ENCODE measurements at places on chromosomes 5 and 9.

GRCh38 chr9:20621471-20622329, 599 bp downstream of the MLLT3 start:
- DNase-seq = peak; percentile 66

DNA sequence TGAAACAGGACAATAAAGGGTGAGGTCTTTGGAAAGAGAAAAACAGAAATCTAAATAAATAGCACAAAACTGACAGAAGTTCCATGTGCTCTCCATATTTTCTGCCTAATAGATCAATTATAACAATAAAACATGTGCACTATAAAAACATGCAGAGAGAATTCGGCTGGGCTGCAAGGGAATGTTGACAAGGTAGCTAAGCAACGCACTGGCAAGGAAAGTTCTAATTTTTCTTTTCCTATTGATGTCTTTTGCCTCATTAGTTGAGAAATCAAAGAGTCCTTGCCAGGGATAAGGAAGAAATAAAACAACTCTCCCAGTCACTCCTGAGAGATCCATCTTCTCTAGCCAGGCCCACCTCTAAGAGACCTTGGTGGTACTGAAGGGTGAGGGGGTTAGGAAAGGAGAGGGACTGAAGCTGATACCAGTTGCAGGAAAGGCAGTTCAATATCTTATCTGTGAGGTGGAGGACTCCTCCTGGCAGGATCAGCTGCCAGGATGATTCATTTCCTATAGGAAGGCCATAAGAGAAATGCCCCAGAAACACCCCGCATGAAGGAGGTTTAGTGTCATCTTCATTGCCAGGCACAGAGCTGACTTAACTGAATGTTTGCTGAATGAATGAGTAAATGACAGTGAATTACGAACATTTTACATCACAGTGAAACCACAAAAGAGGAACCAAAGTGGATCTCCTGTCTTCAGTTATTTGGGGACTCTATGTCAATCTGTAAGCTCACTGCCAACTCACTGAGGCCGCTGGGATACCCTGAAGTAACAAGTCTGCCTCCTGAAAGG, 63.7 kb upstream of the IFNK start:
- no peak for DNase-seq

GRCh38 chr9:72526901-72527800, 5.7 kb downstream of the TMC1 start:
- peak; percentile 69 for DNase-seq

- no peak for DNase-seq
These were observed 281.9 kb downstream of the NSG2 start for GRCh38 chr5:174327317-174327864.

DNA sequence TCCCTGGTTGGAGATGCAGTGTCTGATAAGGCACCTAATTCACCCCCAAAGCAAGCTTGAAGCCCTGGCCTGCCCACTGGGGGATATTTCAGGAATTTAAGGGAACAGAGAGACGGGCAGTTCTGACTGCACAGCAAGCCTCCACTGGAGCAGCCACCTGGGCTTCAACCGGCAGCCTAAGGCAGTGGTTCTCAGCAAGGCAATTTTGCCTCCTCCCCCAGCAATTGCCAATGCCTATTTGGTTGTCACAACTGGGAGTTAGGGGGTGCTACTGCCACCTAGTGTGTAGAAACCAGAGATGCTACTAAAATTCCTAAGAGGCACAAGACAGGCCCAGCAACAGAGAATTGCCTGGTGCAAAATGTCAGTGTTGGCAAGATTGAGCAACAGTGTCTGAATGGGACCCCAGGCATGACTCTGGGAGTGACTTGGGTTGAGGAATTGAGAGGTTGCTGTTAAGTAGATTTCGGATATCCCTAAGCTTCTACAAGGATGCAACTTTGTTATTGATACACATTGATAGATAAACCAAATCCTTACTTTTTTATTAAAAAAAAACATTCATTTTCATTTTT, 58.7 kb upstream of the CTSL start:
- DNase-seq = no peak

- DNase-seq = no peak
These were observed 56.3 kb downstream of the FNIP1 start for GRCh38 chr5:131740477-131740876.

DNA sequence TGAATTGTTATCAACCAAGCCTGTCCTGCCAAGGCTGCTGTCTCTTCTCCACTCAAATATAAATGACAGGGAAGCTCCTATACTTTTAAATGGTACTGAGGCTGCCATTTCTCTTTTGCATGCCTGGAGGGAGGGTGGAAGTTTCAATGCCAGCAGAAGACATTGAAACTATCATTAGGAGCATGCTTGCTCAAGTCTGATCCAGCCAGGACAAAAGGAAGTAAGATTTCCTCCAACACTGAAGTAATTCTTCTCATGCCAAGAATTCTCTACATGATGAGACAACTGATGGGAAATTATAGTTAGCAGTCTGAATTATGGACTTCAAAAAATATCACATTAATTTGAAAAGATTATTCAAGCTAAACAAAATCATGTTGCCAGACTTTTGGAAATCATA, 5.4 kb downstream of the SPINK6 start:
- DNase-seq = no peak

GRCh38 chr5:171413153-171413910, 6.1 kb upstream of the FGF18 start:
- DNase-seq = no peak

DNA sequence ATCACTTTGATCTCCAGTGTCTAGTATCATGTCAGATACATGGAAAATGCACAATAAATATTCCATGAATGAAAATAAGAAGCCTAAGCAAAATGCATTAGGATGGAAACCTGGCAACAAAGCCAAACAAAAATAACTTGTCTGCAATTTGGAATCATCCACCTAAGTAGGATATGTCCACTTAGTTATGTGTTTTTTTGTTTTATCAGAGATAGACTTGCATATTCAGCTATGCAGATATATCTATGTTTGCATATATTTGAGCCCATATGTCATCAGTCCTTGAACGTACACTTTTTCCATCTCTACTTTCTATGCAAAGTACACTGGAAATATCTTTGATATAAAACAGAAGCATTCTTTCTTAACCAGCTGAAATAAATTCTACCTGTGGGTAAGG, 707.1 kb downstream of the EFNA5 start:
- DNase-seq = no peak

DNA sequence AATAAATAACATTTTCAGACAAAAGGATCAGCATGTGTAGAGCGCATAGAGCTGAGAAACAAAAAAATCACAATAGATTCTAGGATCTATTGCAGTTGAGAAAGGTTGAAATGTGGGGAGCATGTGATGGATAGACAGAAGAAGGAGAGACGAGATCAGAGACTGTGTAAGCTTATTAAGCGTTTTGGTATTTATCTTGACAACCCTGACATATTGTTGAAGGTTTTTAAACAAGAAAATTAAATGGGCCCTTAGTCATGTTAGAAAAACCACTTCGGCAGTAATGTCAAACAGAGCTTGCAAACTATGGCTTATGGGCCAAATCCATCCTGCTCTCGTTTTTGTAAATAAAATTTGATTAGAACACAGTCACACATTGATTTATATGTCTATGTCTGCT, 200.5 kb upstream of the KLF4 start:
- no peak for DNase-seq

DNA sequence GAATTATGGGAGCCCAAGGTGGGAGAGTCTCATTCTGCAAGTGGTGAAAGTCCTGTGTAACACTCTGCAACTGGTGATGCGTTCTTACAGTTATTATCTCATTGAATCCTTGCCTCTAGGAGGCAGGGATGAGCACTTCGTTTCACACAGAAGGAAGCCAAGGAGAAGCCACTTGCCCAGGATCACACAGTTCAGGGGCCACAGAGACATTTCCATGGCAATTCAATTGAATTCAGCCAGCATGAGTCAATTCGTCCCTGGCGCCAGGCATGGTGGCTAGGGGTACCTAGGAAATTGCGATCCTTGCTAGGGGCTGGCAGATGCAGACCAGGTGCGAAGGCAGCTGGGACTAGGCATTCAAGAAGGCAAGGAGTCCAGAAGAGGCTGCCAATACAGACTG, 26.2 kb downstream of the LHX2 start:
- DNase-seq = no peak

GRCh38 chr9:127117801-127118200, 4.6 kb downstream of the ANGPTL2 start:
- no peak for DNase-seq

- DNase-seq = no peak
These were observed 1129.2 kb downstream of the DTWD2 start for GRCh38 chr5:117859176-117859575.

DNA sequence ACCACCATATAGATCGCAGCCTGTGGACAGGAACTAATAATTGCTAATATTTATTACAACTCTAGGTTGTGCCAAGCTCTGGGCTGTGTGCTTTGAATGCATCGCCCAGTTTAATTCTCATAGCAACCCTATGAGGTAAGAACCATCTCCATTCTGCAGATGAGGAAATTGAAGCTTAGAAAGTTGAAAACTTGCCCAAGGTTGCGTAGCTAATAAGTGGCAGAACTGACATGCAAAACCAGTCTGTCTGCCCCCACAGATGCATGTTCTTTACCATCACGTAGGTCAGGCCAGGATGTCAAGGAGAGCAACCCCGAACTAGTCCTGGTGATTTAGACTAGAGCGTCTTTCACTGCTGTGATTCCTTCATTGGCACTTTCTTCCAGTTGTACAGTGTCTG, 15.6 kb downstream of the WWC1 start:
- DNase-seq = no peak

DNA sequence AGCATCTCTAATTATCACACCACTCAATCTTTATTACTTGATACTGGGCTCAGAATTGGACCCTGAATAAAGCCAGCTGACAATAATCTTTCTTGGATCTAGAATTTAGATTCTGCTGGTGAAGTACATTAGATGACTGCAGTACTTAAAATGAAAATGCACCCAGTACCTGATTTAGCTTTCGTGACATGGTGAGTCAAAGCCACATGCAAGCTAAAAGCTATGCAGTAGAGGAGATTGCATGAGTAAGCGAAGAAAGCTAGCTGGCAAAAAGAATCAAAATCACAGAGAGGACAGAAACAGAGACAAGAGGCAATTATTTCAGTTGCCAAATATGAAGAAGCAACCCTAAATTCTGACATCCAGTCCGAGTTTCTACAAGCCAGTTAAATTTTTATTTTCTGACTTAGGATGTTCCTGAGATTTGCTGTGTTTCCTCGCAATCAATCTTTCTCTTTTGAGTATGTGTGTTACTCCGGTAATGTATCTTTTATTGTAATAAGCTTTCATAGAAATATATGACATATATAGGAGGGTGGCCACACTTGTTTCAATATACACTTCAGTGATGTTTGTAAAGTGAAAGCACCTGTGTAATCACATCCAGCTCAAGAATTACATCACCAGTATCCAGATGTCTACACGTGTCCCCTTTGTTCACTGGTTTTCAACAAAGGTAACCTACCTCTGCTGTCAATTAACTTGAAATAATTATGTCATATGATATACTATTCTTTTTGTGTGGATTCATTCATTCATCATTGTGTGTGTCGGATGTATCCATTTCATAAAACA, 101.7 kb downstream of the CDH18 start:
- no peak for DNase-seq

DNA sequence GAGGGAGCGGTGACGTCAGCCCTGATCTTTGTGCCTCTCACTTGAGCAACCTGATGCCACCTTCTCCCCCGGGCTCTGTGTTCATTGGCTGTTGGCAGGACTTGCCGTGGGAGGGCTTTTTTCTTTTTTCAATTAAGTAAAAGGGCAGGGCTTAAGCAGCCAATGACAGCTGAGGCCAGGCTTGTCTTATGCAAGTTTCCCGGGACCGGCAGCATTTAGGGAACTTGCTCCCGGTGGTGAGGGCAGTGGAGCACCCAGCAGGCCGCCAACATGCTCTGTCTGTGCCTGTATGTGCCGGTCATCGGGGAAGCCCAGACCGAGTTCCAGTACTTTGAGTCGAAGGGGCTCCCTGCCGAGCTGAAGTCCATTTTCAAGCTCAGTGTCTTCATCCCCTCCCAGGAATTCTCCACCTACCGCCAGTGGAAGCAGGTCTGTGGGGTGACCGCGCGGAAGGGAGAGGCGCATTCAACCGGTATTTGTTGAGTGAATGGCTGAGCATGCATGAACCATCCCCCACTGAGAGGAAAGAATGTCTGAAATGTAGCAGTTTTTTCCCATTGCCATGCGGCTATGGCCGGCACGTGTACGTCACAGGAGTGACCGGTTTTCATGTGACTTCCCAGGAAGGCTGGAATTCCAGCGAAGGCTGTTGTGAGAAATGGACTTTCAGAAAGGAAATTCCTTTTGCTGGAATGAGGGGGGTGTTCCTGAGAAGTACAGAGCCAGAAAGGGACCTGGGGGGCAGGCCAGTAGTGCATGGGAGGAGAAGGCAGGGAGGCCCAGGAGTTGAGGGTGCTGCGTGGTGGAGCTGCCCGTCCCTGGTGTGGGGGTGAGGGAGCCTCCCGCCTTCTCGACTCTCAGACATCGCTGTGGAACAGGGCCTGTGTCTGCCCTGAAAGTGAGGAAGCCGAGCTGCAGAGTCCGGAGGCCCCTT, 29.0 kb downstream of the PTGES2 start:
- DNase-seq = peak; percentile 34

DNA sequence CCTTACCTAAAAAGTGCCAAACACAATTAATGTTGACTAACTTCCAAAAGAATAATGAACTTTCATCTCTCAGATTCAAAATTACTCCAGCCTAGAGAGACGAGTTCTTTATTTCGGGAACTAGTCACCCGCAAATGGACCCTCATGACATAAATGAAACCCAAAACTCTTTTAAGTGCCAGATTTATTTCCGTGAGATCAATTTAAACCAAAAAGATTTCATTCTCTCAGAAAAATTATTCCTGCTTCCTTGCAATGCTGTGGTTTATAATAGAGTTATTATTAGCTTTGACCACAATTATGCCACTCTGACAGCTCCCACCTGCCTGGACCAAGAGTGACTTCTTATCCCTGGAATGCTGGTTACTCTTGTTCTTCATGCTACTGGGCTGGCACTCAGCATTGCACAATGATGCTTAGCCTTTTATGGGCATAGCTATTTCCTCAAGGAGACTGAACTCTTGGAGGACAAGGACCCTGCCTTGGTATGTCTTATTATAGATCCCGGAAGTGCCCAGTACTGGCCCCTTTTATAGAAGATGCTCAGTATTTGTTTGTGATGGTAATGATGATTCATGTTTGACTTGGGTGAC, 183.5 kb downstream of the SNX18 start:
- no peak for DNase-seq

DNA sequence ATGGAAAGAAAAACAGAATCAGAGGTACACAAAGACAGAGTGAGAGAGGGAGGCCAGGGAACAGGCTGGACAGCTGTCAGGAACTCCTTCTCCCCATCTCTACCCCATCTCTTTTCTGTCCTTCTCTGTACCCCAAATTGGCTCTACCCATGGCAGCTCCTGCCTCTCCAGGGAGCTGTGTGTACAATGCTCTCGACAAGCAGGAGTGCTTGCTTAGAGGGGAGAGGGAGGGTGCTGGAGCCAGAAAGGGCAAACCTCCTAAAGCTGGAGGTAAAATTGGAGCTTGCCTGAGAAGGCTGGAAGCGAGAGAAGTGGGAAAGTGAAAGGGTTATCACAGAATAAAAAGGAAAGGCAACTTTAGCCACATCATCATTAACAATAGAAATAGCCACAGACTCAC, 6.4 kb downstream of the TPM2 start:
- no peak for DNase-seq
